Spleen (tissue), 13 donors: ENCODE measurements at places on chromosomes 2 and 18.

GRCh38 chr2:186445506-186445905 lies 40.6 kb upstream of the ZC3H15 start:
- DNase-seq, result no peak

DNA sequence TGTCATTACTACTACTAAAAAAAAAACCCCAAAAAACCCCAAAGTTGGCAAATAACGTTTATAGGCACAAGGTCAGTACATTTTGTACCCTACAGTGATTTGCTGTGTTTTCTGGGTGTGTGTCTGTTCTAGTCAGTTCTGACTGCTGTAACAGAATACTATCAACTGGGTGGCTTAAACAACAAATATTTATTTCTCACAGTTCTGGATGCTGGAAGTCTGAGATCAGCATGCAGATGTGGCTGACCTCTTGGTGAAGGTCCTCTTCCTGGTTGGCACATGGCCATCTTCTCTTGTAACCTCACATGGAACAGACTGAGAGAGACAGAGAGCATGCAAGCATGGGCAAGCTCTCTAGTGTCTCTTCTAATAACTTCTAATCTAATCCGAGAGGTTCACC lies 103.1 kb downstream of the CERS6 start:
- no peak for DNase-seq

DNA sequence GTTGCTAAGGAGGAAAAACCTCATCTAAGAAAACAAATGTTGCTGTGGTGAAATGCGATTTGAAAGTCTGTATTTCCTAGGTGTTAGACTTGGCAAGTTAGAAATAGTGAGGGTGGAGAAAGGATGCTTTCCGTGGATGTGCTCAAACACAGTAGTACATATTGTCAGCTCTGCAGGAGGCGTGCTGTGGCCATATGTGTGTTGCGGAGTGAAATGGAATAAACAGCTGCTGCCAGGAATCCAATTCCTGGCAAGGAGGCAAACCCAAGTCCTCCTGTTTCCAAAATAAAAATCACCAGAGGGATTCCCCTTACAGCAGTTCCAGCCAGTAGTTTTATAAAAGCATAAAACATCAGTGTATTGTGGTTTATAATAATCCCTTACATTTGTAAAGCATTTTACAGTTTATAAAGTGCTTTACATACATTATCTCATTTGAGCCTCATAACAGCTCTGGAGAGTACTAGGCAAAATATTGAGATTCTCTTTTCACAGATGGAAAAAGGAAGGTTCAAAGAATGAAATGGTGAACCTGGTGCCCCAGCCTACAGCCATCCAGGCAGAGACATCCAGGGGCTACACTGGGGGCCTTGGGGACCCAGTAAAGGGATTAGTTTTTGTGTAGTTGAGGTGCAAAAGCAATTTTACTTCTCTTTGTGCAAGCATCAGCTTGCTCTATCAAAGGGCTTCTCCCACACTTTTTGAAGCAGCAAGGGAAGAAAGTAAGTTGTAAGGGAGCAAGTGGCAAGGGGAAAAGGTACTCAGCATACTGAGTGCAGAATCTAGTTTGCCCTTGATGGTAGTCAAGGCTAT lies 206.0 kb downstream of the AGPS start:
- DNase-seq, result no peak

DNA sequence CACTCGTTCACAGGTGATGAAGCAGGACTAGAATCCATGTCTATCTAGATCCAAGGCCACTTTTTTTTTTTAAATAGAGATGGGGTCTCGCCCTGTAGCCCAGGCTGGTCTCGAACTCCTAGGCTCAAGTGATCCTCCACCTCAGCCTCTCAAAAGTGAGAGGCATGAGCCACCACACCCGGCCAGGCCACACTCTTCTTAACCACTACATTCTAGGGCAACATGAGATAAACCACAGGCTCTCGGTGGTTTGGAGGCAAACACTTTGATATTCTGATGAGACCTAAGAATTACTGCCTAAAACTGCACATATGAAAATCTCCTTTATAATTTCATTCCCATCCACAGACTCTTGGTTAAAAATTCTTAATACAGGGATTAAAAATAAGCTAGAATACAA lies 51.8 kb downstream of the USP34 start:
- DNase-seq, result no peak

DNA sequence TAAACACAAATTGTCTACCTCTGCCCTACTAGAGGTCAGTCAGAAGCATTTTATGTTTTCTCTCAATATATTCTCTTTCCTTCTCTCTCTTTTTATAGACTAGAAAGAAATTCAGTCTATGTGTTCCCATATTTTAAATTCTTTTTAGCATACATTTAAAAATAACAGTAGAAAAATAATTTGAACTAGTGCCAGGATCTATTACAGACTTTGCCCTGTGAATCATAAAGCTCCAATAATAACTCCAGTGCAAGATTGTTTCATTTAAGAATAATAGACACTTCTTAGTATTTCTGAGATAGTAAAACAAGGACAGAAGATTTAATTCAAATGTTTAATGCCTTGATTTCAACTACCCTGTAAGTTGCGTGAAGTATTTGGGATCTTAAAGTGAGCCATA lies 60.1 kb downstream of the ITGB6 start:
- DNase-seq, result no peak

DNA sequence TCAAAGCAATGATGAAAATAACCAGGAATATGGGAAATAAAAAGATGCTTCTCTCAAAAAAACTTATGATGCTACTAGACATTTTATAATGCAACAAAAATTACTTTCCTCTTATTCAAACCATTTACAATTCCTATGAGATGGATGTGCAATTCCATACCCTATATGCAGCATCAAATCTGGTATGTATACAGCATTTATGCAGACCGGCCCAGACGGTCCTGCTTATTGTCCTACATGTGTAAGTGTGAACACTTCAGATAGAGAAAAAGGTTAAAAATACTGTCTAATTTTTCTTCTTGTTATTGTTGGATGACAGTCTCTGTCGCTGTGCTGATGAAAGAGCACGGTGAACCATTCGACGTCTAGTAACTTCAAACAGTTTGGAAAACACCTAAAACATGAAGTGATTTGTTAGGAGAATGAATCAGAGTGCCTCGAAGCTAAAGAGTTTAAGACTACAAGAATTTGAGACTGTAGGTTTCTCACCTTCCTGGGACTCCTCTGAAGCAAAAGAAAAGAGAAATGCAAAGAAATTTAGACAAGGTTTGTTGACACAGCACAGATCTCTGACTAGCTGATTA lies 80.8 kb downstream of the ATL2 start:
- no peak for DNase-seq

DNA sequence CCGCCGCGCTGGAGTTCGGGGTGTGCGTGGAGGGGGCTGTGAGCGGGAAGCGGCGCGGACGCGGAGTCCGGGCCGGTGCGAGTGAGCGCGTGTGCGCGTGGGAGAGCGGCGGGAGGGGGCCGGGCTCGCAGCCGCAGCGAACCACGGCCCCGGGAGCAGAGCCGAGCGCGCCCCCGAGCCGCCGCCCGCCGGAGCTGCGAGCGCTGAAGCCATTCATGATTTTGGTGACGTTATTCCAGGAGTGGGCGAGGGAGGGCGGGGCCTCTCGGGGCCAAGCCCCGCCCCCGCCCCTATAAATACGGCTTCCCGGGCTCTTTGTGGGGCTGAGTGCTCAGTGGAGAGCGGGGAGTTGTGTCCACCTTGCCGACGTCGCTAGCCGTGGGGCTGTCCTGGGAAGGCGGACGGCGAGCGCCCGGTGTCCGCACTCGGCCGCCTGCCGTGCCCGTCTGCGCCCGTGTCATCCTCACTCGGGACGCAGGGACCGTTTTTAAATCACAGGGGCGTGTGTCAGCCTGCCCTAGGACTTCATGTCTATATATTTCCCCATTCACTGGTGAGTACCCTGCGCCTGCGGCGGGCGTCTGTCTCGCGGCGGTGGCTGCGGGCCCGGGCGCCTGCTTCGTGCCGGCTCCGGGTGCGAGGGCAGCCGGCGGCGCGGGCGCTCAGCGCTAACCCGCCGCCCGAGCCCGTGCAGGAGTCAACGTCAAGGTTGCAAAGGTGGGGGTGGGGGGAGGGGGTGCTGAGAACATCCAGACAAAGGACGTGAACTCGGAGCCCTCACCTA lies at the start of gene LBH:
Gene LBH (plus strand): TSS at position 323 of the 784 bp plus-strand sequence. CDS start 205 bp downstream, at position 528.
- DNase-seq, result peak; percentile 96

DNA sequence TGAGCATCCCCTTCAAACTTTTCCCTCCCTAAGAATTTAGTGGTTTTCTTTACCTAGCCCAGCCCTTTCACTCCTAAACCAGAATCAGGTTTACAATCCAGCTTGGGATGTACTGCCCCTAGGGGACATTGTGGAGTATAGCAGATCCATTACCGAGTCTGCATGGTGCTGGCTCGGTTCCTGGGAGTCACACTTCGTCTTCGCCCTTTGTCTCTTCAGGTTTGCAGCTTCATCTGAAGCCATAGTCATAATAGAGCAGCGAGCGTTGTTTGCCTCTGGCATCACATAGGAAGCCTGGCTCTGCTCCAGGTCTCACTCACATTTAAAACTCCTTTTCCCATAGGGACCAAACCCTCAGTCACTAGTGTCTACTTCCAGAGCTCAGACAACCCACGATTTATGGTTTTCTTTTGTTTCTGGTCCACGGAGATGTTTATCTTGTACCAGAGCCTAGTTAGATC lies 16.8 kb upstream of the LYPD6 start:
- no peak for DNase-seq

GRCh38 chr2:226702376-226702775 lies 97.2 kb downstream of the IRS1 start:
- DNase-seq, result no peak

DNA sequence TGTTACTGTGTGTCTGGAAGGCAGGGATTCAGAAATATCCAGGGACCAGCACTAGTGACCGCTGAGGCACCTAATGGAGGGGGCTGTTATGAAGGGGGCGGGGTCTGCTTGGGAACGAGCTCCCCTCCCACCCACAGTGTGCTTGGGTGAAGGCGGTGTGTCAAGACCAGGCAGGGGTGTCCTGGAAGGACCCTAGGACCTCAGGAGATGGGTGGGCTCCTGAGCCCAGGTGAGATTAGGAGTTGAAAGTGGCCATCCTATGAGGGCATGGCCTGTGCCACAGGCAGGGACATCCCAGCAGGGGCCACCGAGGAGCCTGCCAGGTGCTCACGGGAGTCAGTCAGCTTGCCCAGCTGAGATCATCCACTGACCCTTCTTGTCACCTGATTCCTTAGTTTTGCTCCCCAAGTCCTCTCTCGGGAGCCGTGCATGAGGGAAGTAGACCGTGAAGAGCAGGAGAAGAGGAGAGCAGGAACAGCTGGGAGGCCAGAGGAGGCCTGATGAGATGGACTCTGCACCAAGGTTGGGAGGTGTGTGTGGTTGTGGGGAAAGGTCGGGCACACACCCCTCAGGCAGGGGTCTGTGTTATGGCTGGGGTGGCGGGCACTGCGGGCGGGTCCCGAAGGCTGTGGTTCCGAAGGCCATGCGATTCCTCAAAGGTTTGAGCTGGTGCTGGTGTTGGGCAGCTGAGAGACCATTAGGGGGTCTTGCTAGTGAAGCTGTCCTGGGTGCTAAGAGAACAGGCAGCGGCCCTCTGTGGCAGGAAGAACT lies 180.9 kb upstream of the HS6ST1 start:
- peak; percentile 74 for DNase-seq

DNA sequence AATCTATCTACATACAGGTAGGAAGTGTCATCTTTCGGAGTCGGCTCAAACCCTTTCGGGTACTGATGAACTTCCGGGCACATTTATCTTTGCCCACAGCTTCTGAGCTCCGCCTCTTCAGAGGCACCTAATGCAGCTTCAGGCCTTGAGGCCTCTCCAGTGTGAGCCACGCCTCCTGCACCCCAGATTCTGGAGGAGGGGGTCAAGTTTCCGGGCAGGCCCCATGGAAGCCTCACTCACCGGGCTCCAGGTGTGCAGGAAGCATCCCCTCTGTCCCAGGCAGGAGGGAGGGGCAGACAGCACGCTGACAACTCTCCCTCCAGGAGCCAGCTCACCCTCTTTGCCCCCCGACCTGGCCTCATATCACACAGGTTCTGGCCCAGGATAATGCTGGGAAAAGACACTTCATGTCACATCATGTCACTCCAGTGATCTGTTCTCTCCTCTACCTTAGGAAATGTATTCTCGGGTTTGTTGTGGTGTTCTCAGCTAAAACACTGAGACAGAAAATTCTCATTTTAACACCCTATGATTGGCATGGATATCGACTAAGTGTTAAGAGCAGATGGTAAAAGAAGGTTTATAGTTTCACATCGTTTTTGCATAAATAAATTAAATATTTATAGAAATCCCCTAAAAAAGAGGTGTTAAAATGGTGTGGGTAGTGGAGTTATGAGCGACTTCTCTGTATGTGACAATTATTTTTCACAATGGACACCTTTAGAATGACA lies 46.2 kb upstream of the COPS8 start:
- no peak for DNase-seq

DNA sequence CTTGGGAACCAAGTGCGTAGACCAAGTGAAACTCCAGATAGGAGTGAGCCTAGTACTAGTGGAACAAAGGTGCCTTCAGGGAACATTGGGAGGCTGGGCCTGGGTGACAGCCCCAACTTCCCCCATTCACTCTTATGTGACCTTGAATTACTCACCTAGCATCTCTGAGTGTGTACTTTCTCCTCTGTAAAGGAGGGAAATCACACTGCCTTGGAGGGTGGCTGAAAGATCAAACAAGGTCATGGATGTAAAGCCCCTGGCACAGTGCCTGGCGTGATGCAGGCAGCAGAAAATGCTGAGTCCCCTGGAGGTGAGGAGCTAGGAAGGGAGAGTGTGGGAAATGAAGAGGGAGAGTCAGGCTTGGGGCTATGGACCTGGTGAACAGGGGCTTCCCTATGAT lies 45.9 kb downstream of the MARCO start:
- no peak for DNase-seq

DNA sequence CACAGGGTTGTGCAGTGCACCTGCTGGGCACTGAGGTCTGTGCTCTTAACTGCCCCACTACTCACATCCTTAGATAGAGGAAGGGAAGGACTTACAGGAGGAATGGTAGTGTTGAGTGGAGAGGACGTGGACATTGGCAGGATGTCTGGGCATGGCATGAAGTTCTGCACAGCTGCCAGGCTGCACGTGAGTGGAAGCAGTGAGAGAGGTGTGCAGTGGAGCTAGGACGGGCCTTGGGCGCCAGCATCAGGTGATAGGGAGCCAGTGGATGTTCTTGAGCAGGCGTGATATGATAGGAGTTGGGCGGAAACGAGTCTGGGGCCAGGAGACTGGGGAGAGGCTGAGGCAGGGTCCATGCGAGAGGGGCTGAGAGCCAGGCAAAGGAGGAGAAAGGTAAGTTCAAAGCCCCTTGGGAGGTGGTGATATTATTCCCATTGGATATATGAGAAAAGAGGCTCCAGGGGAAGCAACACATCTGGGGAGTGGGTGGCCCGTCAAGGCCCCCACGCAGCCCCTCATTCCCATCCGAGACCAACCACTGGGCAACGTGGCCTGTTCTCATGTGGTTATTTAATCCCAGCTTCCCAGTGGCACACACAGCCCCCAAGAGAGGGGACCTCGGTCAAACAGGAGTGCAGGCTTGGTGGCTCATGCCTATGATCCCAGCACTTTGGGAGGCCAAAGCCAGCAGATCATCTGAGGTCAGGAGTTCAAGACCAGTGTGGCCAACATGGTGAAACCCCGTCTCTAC lies 45.7 kb upstream of the SNED1 start:
- DNase-seq, result no peak
